Type B pancreatic cell (in vitro differentiated cells): ENCODE measurements at places on chromosomes 16 and 17. TPM values are rescaled to one million over a fixed set of nuclear protein-coding genes. Genes with fewer than 3 reads are reported as not detected.

HOXB4 gene
- total RNA-seq, result 14.8 and 27.0 TPM in 2 replicates

PCGF2 gene
- total RNA-seq, result 37.6 and 74.6 TPM in 2 replicates

COL1A1 gene
- 31.0 and 201 TPM in 2 replicates for total RNA-seq

KRTAP4-5 gene
- not detected in 2 replicates for total RNA-seq

KATNB1 gene
- total RNA-seq, result 20.2 and 31.7 TPM in 2 replicates

SLC47A1 gene
- total RNA-seq, result 1.2 and 5.9 TPM in 2 replicates

CLDN9 gene
- total RNA-seq, result 0.99 and 3.4 TPM in 2 replicates

TPSB2 gene
- not detected in 2 replicates for total RNA-seq

INCA1 gene
- 0.72 and 0.86 TPM in 2 replicates for total RNA-seq

TMEM100 gene
- 2.5 and 21.4 TPM in 2 replicates for total RNA-seq

CHST5 gene
- 0.60 and 1.9 TPM in 2 replicates for total RNA-seq

ZNF469 gene
- total RNA-seq, result 0.43 and 1.5 TPM in 2 replicates

EXOC3L1 gene
- 0.41 and 0.86 TPM in 2 replicates for total RNA-seq

TEKT5 gene
- total RNA-seq, result 0.41 and 0.52 TPM in 2 replicates

GUCY2D gene
- 0.29 and 0.43 TPM in 2 replicates for total RNA-seq

AKAP1 gene
- 42.6 and 43.6 TPM in 2 replicates for total RNA-seq

GPR179 gene
- 0.14 and 0.59 TPM in 2 replicates for total RNA-seq

IRF8 gene
- 12.6 and 21.0 TPM in 2 replicates for total RNA-seq

LRRC36 gene
- 0.38 and 1.1 TPM in 2 replicates for total RNA-seq

KLHL36 gene
- total RNA-seq, result 40.3 and 64.7 TPM in 2 replicates

CRHR1 gene
- total RNA-seq, result 0.17 and 0.43 TPM in 2 replicates

PRSS21 gene
- not detected in 2 replicates for total RNA-seq

TP53TG3B gene
- total RNA-seq, result not detected in 2 replicates

KCNG4 gene
- 0.12 and 0.17 TPM in 2 replicates for total RNA-seq

PSMC3IP gene
- total RNA-seq, result 10.6 and 22.6 TPM in 2 replicates

ARHGDIG gene
- total RNA-seq, result 2.5 and 5.0 TPM in 2 replicates

NTN1 gene
- total RNA-seq, result 10.7 and 17.4 TPM in 2 replicates

LCAT gene
- 20.2 and 26.1 TPM in 2 replicates for total RNA-seq

TRIM25 gene
- total RNA-seq, result 43.4 and 46.7 TPM in 2 replicates

FBXL16 gene
- 3.9 and 4.3 TPM in 2 replicates for total RNA-seq

CCL4L2 gene
- total RNA-seq, result 0.45 TPM in 1 of 2 replicates, not detected in the other

RAD51C gene
- 32.0 and 36.8 TPM in 2 replicates for total RNA-seq

CDH1 gene
- total RNA-seq, result 190 and 544 TPM in 2 replicates

DHRS13 gene
- total RNA-seq, result 19.3 and 20.4 TPM in 2 replicates

BPTF gene
- 116 and 135 TPM in 2 replicates for total RNA-seq

GAA gene
- 37.7 and 40.7 TPM in 2 replicates for total RNA-seq
